CD4-positive, alpha-beta T cell (primary cell): ENCODE measurements at places on chromosomes 5 and 9. TPM values are rescaled to one million over a fixed set of nuclear protein-coding genes. Genes with fewer than 3 reads are reported as not detected.

Gene ENTPD8
- not detected for total RNA-seq

- H3K27ac ChIP-seq, result no peak overlapping the region
- H3K4me1 ChIP-seq, result peaks cover 7% of the 10 kb centered on the region
- no peaks in the 10 kb centered on the region for H3K36me3 ChIP-seq
These were observed 16.1 kb upstream of the DRD1 start for GRCh38 chr5:175460126-175460525.

DNA sequence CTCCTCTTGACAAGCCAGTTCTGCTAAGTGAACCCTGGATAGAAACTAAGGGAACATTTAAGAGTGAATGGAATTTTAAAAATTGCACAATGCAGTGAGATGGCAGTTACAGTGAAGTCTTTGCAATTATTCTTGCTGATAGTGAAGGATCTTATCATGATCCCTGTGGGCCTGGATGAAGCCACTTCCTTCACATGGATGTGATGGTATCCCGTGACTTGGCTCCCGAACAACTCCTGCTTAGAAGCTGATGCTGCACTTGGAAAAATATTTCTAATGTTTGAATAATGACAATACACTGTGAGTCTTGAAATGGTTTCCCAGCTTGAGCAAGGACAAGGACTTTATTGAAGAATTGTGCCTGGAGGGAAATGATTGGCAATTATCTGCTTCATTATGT, 49.2 kb upstream of the NTRK2 start:
- no peak for DNase-seq
- no peaks in the 10 kb centered on the region for H3K36me3 ChIP-seq
- H3K27ac ChIP-seq, result no peak overlapping the region
- no peaks in the 10 kb centered on the region for H3K4me1 ChIP-seq
- peaks cover 2% of the 10 kb centered on the region for H3K27me3 ChIP-seq

GRCh38 chr5:139968547-139969261, 74.4 kb downstream of the NRG2 start:
- no peaks in the 10 kb centered on the region for H3K36me3 ChIP-seq
- H3K27ac ChIP-seq, result no peak overlapping the region
- H3K4me3 ChIP-seq, result no peak overlapping the region
- peaks cover 7% of the 10 kb centered on the region for H3K4me1 ChIP-seq
- peak; percentile 76 for DNase-seq

DNA sequence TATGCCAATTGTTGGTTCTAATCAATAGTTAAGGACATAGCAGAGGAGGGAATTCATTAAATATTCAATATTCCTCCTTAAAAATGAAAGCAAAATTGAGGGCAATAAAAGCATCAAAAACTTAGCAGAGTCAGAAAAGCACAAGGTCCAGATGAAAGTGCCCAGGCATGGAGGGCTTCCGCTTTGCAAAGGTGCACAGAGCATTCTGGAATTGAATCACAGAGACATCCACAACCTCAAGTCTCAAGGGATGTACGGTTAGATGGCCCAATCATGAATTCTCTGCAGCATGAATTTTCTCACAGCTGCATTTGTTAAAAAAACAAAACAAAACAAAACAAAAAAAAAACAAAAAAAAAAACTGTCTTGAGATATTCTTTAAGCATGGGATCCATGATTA, 253.7 kb downstream of the SPOCK1 start:
- no peak overlapping the region for H3K4me3 ChIP-seq
- H3K27ac ChIP-seq, result no peak overlapping the region
- DNase-seq, result no peak
- H3K4me1 ChIP-seq, result no peaks in the 10 kb centered on the region

DNA sequence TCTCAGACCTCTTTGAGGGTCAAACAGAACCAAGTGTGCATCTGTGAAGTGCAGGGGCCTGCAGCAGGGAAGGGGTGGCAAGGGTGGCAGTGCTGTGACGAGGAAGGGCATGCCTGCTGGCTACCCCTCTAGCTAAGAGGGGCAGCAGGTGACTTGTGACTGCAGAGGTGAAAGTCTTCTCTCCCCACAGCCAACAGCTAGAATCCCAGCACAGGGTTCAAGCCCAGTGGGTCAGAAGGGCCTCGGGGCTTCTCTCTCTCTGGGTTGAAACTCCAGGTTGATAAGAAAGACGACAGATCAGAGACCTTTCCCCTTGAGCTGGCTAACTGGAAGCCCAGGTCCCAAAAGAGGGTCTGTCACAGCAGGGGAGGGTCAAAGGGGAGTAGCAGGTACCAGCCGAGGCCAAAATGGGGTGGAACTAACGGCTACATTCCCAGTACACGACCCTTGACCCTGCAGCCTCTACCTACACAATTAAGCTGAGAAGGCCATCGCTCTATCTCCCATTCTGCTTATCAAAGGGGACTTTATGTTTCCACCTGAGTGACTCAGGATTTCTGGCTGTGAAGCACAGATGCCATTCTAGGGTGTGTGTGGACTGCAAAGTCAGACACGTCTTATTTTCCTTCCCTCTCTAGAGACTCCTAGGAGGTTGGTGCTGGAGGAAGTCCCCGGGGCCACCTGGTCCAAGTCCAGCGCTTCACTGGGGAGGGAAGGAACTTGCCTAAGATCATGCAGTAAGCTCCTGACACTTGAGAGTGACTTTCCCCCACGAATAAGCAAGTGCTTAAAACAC, 14.6 kb downstream of the ANKS6 start:
- no peak overlapping the region for H3K4me3 ChIP-seq
- DNase-seq, result no peak
- H3K27me3 ChIP-seq, result no peaks in the 10 kb centered on the region
- H3K36me3 ChIP-seq, result peaks cover 10% of the 10 kb centered on the region
- no peak overlapping the region for H3K27ac ChIP-seq
- no peaks in the 10 kb centered on the region for H3K4me1 ChIP-seq

DNA sequence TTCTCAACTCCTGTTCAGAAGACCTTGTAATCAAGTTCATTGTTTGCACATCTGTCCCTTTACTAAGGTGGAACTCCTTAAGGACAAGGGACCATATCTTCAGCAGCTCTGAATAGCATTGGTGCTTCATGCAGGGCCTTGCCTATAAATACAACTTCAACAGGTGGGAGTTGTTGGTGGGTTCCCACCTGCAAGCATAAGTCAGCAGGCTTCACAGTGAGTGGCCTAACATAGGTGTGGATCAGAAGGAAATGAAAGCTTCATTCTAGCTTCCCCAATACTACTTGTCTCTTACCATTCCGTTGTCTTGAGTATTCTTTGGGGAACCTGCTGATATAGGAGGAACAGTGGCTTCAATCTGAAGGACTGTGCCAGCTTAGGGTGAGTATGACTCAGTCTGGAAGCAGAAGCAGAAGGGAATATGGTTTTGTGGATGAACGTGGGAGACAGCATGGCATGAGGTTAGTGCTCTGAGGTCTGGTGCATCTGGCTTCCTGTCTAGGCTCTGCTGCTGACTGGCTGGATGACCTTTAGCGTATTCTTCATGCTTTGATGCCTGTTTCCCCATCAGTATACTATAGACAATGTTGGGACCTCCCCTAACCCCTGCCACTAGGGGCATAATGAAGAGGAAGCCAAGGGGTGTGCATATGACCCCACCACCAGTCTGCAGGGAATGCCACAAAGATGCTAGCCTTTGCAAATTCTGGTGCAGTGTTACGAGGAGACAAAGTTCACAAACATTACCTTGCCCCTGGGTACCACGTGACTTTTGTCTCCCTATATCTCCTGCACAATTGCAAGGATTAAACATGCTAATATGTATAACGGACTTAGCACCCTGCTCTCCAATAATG, 192.3 kb downstream of the PALM2AKAP2 start:
- H3K27ac ChIP-seq, result no peak overlapping the region
- no peaks in the 10 kb centered on the region for H3K36me3 ChIP-seq
- DNase-seq, result no peak
- H3K4me3 ChIP-seq, result no peak overlapping the region
- H3K4me1 ChIP-seq, result peaks cover 63% of the 10 kb centered on the region

DNA sequence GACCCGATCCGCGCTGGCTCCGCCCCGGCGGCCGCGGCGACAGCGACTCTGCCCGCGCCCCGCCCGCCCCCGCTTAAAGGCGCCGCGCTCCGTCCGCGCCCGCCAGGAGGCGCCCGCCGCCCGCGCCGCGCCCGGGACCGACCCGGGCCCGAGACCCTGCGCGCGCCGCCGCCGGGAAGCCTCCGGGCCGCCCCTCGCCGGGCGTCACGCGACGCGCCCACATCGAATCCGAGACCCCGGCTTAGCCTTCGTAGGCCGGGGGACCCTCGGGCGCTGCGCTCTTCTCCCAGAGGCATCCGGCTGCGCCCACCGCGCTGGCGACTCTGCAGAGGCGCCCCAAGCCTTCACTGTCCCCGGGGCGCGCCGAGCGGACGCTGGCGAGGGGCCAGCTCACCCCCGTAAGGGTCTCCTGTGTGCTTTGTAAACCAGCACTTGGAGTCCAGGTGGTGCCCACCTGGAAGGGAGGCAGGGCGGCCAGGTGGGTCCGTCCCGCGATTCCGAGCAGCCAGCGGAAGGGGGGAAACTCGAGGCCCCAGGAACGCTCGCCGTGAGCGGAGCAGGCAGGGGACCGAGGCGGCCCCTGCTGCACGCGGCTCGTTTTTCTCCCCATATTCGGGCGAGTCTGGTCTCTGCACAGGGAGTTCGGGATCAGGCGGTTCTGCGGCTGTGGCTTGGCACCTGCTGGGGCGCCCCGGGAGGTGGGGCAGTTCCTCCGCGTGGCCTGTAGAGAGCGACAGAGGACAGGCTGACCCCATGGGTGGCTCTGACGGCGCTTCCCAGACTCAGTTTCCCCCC, 423 bp upstream of the ABCA2 start:
- peak; percentile 65 for DNase-seq
- no peak overlapping the region for H3K27ac ChIP-seq
- peaks cover 80% of the 10 kb centered on the region for H3K4me1 ChIP-seq
- H3K36me3 ChIP-seq, result no peaks in the 10 kb centered on the region

DNA sequence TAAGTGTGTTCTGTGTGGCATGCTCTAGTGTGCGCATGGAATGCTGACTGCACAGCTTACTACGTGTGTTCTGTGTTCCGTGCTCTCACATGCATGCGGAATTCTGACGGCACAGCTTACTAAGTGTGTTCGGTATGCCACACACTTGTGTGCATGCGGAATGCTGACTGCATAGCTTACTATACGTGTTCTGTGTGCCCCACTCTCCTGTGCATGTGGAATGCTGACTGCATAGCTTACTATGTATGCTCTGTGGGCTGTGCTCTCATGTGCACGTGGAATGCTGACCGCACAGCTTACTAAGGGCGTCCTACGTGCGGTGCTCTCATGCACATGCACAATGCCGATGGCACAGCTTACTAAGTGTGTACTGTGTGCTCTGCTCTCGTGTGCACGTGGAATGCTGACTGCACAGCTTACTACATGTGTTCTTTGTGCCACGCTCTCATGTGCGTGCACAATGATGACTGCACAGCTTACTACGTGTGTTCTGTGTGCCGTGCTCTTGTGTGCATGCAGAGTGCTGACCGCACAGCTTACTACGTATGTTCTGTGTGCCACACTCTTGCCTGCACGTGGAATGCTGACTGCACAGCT, 548.9 kb downstream of the IRX1 start:
- no peaks in the 10 kb centered on the region for H3K36me3 ChIP-seq
- H3K4me3 ChIP-seq, result no peak overlapping the region
- H3K4me1 ChIP-seq, result no peaks in the 10 kb centered on the region

DNA sequence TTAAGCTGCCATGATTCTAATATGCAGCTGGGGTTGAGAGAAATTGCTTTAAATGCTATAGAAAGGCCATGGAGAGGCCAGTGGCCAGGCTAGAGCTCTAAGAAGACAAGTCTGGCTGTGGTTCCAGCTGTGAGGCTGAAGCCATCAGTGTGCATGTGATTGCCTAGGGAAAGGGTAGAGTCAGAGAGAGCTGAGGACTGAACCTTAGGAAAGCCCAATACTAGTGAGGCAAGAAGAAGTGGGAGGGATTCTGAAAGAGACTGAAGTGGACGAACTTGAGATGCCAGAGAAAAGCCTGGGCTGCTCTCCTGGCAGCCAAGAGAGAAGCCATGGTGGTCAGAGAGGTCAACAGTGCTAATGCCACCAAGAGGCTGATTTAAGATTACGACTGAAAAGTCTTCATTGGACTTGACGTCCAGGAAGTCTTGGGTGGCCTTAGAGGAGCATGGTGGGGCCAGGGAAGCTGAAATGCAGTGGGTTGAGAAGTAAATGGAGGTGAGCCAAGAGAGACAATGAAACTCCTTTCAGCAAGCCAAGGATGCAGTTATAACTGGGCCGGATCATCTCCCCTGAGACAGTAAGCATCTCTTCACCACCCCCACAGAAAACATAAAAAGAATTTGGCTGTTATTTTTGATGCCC, 133.2 kb downstream of the TMEM174 start:
- DNase-seq, result no peak
- H3K27me3 ChIP-seq, result peaks cover 70% of the 10 kb centered on the region
- H3K27ac ChIP-seq, result no peak overlapping the region

GRCh38 chr5:100131161-100131560, 404.0 kb upstream of the FAM174A start:
- H3K27me3 ChIP-seq, result no peaks in the 10 kb centered on the region
- H3K27ac ChIP-seq, result no peak overlapping the region
- H3K4me3 ChIP-seq, result no peak overlapping the region
- H3K36me3 ChIP-seq, result no peaks in the 10 kb centered on the region
- DNase-seq, result no peak

DNA sequence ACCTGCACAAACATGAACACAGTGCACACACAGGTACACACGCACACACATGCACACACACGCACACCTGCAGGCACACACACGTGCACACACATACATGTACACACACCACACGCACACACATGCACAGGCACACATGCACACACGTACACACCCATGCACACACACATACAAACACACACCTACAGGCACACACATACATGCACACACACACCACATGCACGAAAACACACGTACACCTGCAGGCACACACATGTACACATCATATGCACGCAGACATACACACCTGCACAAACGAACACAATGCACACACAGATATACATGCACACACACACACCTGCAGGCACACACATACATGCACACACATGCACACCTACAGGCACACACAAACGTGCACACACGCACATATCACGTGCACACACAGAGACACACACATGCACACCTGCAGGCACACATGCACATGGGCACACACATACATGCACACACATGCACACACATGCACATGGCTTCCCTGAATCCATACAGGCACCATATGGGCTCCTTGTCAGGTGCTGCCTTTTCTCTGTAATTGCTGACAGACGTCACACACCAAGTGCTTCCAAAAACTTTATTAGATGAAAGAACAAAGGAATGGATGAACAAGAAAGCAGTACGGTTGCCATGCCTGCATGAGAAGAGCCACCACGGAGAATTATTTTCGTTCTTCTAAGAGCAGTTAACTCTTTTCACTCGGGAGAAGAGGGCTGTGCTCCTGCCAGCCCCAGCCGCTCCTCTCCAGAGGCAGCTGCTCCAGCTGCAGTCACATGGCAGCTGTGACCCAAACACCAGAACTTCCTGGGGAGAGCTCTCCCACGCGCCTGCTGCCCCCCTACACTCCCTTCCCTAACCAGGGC, 57.2 kb downstream of the EXD3 start:
- no peaks in the 10 kb centered on the region for H3K4me1 ChIP-seq
- no peak overlapping the region for H3K27ac ChIP-seq
- H3K4me3 ChIP-seq, result no peak overlapping the region
- H3K27me3 ChIP-seq, result no peaks in the 10 kb centered on the region
- DNase-seq, result no peak
